Ovary (tissue), 10 donors: ENCODE measurements at places on chromosomes 1 and 21.

DNA sequence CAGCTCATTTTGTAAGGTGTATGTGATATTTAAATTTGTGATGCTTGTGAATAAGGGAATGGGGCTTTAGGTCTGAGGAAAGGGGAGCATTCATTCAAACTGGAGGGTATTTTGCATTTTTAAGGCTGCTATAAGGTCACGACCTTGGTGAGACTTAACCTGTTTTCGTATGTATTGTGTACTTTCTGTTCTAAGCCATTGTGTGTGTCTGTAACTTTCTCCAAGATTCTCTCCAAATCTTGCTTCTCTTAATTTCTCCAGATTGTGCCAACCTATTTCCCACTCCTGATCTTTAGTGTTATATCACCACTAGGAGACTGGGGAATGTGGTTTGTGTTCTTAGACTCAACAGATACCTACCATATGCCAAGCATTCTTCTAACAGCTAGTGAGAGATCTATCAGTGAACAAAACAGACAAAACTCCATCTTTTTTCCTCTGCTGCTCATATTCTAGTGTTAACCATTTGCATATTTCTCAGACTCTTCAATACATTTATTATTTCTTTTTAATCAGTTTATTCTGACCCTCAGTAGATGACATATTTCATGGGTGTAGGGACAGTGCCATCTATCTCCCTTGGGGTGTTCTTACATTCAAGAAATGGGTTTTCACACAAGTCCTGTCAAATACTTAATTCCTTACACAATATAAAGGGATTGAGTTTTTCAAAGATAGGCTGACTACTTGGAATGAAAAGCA is 27.5 kb downstream of the ATP1B1 start:
- DNase-seq, result no peak

DNA sequence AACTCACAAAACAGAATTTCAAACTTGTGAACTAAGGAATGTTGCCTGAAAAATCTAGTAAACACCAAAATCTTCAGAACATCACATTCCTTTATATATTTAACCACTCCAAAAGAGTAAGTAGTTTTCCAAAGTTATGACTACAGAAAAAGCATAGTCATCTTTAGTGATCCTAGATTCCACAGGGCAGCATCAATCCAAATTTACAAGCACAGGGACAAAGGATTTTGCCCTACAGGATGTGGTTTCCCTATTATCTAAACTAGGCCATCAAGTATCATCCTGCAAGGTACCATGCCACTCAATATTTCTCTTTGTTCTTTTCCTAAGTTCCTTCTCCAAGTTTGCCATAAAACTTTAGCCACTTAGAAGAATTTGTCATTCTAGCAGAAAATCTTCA is 33.0 kb downstream of the COP1 start:
- DNase-seq, result no peak

DNA sequence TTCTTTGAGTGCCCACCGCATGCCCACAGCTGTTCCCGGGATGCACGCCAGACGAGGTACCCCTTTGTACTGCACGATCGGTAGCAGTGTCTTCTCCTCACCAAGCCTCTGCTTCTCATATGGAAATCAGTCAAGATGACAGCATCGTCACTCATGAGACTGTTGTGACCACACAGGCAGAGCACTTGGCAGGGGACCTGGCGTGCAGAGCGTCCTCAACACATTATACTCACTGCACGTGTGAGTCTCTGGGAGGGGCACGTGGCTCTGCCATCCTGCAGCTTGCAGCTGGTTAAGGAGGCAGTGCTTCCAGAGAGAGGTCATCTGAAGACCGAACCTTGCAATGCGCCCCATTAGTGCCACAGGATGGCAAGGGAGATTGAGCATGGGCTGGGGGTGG is 266.8 kb downstream of the NPHP4 start:
- DNase-seq, result no peak

- no peak for DNase-seq
Measured at GRCh38 chr1:51491166-51491981, 27.7 kb downstream of the EPS15 start.
